Left colon (tissue), 2 donors: ENCODE measurements at places on chromosomes 7 and 10.

- DNase-seq, result no peak
These were observed 40.7 kb downstream of the TACC2 start for GRCh38 chr10:122029499-122030199.

DNA sequence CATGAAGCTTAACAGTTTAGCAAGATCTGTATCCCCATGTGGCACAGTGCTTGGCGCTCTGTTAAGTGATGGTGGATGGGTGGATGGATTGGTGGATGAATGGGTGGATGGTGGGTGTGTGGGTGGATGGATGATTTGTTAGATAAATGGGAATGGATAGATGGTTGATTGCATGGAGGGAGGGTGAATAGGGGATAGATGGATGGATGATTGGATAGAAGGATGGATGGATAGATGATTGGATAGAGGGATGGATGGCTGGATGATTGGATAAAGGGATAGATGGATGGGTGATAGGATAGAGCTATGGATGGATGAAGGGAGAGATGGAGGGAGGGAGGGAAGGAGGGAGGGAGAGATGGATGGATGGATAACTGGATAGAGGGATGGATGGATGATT, 229.7 kb downstream of the CUX1 start:
- DNase-seq, result no peak

GRCh38 chr10:28077889-28078288, 79.0 kb upstream of the ODAD2 start:
- DNase-seq, result no peak

DNA sequence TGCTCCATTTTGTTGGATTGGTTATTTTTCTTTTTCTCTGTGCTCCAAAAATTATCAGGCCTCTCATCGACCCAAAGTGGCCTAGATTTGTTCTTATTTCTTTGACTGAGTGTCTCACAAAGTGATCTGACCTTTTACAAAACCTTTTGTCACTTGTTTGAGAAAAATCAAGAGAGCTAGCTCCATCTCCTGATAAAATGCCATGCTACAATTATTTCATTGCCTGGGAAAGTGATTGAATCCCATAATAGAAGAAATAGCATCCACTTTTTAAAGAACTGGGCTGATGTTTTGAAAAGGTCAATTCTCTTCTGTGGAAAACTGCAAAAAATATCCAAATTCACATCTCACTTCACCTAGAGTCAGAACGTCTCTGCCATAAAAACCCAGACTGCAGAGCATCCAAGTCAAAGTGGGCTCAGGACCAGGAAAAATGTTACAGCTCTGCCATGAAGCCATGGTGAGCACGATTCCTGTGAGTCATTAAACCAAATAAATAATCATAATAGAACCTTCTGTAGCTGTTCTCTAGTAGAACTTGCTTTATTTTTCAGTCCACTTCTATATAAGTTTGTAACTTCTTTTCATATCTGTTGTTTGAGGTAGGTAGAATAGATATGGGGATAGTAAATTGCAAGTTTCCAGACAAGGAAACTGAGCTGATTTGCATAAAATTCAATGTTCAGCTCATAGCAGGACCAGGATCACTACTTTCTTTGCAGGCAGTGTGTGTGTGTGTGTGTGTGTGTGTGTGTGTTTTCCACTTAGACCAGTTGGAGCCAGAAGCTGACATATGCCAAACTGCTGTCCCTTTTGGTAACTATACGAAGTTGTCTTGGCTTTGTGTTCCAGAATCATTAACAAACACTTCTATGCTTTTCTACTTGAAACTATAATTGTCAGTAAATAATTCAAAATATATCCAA, 632.5 kb upstream of the ANKRD30A start:
- no peak for DNase-seq

- DNase-seq, result no peak
These were observed 219.6 kb upstream of the NPSR1 start for GRCh38 chr7:34438436-34438835.
